ENCODE measurements at places on chromosomes 6 and 20.

DNA sequence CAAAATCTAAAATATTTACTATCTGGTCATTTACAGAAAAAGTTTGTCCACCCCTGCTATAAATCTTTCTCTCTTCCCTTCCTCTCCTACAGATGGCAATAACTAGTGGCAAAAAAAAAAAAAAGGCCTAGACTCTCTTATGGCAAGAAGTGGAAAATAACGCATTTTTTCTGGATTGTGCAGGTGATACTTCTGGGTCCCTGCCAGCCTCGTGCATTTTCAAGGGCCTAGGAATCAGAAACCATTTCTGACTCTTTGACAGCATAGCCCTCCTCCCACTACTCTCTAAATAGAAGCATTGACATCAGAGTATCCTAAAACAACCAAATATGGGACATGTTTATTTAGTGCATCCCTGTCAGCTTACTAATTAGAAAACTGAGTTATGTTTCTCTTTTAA lies 251.0 kb downstream of the KHDC1L start:
- DNase-seq, result peak; percentile 12

DNA sequence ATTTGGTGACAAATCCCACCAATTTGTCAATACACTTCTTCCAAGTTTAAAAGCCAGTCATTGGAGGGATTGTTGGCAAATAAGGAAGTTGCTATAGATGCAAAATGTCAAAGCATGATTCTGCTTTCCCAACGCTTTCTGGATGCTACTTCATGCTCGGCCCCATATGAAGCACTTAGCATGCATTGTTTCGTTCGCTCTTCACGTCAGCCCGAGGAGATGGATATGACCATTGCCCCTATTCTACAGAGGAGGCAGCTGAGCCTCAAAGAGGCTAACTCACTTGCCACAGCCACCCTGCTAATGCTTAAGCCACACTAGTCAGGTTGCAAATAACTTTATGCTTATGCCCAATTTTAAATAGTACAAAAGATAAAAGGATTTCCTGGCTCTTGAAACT lies 2.8 kb upstream of the NXT1 start:
- no peak for DNase-seq

DNA sequence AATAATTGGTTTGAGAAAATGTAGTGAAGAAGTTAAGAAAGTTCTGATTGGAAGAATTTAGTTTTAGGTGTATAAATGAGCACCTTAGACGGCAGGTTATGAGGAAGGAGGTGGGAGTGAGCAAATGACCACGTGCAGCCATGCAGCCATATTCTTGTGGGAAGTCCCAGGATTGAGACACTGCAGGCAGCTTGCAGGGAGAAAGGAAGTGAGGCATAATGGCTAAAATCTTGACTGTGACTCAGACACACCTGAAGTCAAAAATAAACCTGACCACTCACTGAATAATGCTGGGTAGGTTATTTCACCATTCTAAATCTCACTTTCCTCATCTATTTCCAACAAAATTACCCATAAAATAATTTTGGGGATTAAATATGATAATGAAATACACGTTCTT lies 16.6 kb downstream of the DSE start:
- DNase-seq, result peak; percentile 31

GRCh38 chr6:116450769-116451740 lies 10.1 kb upstream of the CALHM6 start:
- DNase-seq, result peak; percentile 13

- no peak for DNase-seq
These were observed 9.3 kb upstream of the PRR18 start for GRCh38 chr6:166317261-166318212.

GRCh38 chr20:15345287-15345686 lies 1007.9 kb upstream of the FLRT3 start:
- no peak for DNase-seq

- DNase-seq, result no peak
These were observed 1.3 kb downstream of the RIPOR3 start for GRCh38 chr20:50689864-50690649.

GRCh38 chr6:24274441-24275083 lies 83.3 kb downstream of the DCDC2 start:
- peak; percentile 23 for DNase-seq

- no peak for DNase-seq
These were observed 51.1 kb downstream of the BPIFB1 start for GRCh38 chr20:33334111-33334510.

GRCh38 chr20:17699931-17700351 lies at the start of gene BANF2:
Gene BANF2 (plus strand): TSS chr20:17699966. CDS start chr20:17725026, 25,060 bp downstream.
- DNase-seq, result no peak

GRCh38 chr6:20408851-20409250 lies 7.2 kb downstream of the E2F3 start:
- DNase-seq, result no peak

- DNase-seq, result no peak
These were observed 80.3 kb upstream of the CNKSR3 start for GRCh38 chr6:154590756-154591155.

- no peak for DNase-seq
These were observed 1355.0 kb upstream of the MAP3K7 start for GRCh38 chr6:91941838-91942237.

- no peak for DNase-seq
These were observed 1007.5 kb downstream of the KIF16B start for GRCh38 chr20:15565786-15566185.

DNA sequence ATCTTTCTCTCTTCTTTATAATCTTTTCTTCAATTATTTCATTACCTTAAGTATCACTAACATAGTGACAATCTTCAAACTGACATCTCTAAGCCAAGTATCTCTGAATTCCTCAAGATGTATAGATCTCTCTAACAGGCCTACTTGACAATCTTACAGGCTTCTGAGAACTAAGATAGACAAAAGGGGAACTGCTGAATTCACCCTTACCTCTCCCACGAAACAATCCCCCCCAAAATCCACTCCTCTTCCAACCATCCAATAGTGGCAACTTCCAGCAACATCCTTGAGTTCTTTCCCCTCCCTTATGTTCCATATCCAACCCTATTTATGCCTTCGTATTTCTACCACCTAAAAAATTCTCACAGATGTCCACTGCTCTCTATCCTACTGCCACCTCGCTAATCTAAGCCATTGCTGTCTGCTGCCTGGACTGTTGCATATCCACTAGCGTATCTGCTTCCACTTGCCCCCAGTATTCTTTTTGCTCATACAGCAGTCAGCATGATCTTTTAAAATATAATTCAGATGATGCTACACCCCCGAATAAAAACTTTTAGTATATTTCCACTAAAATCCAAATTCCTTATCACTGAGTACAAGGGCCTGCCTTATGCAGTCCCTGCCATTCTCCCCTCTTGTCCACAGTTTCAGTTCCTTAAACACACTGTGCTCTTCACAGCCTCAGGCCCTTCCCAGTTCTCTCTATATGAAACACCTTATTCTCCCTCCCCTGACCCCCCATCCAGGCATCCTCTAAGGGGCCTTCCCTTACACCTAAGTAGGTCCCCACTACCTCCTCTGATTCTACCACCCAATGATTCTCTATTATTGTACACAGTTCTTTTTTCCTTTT lies 8.0 kb downstream of the REPS1 start:
- no peak for DNase-seq

DNA sequence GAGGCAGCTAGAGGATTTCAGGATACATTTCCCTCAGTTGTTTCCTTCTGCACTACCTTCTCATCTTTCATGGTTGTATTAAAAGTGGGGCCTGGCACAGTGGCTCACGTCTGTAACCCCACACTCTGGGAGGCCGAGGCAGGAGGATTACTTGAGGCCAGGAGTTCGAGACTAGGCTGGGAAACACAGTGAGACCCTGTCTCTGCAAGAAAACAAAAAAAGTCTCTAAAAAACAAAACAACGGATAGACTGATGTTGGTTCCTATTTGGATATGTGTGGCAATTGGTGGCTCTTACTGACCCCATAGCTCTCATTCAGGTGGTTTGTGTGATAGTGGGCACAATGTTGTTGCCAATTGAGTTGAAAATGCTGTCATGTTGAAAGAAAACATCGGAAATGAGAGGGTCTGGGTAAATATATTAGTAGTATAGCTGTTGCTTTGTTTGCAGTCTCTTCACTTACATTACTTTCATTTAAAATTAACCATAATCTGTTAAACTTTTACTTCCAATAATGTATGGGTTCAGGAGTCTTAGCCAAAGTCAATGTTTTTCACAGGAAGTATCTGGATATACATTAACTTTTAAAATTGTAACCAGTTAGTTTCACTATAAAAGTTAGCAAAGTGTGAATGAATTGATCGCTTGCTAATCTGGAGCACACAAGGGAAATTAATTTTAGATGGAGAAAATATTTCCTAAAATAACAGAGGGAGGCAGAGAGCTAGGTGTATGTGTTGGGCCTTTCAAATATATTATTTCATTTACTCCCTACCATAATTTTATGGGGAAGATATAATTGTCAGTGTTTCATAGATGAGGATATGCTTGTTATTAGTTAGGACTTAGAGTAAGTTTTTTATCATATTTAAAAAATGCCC lies 31.1 kb downstream of the UTRN start:
- no peak for DNase-seq

- DNase-seq, result no peak
These were observed 3.9 kb downstream of the CCN2 start for GRCh38 chr6:131946992-131947955.

DNA sequence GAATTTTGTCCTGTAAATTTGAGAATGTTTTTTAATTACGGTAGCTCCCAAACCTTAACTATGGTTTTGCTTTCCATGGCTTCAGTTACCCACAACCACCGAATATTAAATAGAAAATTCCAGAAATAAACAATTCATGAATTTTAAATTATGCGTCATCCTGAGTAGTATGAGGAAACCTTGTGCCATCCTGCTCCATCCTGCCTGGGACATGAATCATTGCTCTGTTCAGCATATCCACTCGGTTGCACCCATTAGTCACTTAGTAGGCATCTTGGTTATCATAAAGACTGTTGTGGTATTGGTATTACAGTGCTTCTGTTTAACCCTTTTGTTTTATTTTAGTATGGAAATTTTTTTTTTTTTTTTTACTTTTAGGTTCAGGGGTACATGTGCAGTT lies 39.7 kb downstream of the KCNS1 start:
- peak; percentile 87 for DNase-seq

DNA sequence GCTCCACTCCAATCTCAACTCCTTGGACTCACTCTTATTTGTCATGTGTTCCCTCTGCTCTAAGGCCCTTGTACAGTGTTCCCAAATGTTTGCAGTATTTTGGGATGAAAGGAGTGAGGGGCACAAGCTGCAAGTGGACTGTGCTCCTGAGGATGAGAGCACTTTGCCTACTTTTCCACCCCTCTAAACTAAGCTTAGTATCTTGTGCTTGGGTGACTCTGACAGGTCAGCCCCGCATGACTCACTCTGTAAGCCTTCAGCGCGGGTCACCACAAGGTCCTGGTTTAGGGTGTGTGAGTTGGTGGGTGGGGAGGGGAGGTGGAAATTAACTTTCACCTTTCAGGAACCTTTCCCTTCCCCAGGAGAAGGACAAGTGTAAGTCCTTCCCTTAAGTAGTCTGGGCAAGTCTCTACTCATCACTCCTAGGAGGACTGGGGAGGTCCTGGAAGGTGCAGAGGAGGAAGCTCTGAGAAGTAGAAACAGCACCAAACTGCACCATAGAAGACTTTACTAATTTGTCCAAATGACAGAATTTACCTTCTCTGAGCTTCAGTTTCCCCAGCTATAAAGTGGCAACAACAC lies 68.8 kb upstream of the EPB41L1 start:
- peak; percentile 89 for DNase-seq

GRCh38 chr6:46808806-46809205 lies 15.6 kb downstream of the MEP1A start:
- no peak for DNase-seq
